Activated naive CD8-positive, alpha-beta T cell treated with anti-CD3 and anti-CD28 coated beads for 36 hours (primary cell): ENCODE measurements at places on chromosomes 2 and 18. TPM values are rescaled to one million over a fixed set of nuclear protein-coding genes. Genes with fewer than 3 reads are reported as not detected.

Gene CPO
- not detected for total RNA-seq

Gene FAM110C
- 0.14 TPM for total RNA-seq

Gene EVX2
- not detected for total RNA-seq

Gene RESP18
- not detected for total RNA-seq

Gene POTEJ
- total RNA-seq: not detected

Gene TMEM237
- total RNA-seq: 20.4 TPM

GRCh38 chr2:124970030-124970429 lies 944.9 kb downstream of the CNTNAP5 start:
- no peaks in the 10 kb centered on the region for H3K27me3 ChIP-seq
- no peaks in the 10 kb centered on the region for H3K36me3 ChIP-seq
- DNase-seq: no peak
- H3K27ac ChIP-seq: no peak overlapping the region

DNA sequence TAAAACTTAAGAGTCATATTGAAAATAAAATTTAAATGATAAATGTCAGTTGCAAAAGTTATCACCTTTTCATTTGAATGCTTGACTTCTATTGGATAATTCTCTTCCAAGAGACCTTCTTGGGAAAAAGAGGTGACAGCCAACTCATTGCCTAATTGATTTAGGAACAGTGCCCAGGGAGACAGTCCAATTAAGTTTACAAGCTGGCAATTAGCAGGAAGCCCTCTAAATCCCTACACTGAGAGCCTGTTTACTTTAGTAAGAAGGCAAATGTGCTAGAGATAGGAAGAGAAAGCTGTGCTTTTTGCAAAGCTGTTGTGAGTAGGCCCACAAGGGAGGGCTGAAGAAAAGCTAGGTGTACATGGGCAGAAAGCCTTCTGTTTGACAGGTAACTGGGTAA lies 189.1 kb downstream of the WDPCP start:
- H3K4me1 ChIP-seq: no peaks in the 10 kb centered on the region
- no peak overlapping the region for H3K27ac ChIP-seq
- H3K4me3 ChIP-seq: no peak overlapping the region
- peaks cover 32% of the 10 kb centered on the region for H3K36me3 ChIP-seq

GRCh38 chr2:39359453-39360038 lies 77.5 kb downstream of the MAP4K3 start:
- peaks cover 40% of the 10 kb centered on the region for H3K36me3 ChIP-seq
- no peak for DNase-seq
- H3K4me3 ChIP-seq: no peak overlapping the region
- H3K4me1 ChIP-seq: peaks cover 6% of the 10 kb centered on the region
- H3K27ac ChIP-seq: no peak overlapping the region

DNA sequence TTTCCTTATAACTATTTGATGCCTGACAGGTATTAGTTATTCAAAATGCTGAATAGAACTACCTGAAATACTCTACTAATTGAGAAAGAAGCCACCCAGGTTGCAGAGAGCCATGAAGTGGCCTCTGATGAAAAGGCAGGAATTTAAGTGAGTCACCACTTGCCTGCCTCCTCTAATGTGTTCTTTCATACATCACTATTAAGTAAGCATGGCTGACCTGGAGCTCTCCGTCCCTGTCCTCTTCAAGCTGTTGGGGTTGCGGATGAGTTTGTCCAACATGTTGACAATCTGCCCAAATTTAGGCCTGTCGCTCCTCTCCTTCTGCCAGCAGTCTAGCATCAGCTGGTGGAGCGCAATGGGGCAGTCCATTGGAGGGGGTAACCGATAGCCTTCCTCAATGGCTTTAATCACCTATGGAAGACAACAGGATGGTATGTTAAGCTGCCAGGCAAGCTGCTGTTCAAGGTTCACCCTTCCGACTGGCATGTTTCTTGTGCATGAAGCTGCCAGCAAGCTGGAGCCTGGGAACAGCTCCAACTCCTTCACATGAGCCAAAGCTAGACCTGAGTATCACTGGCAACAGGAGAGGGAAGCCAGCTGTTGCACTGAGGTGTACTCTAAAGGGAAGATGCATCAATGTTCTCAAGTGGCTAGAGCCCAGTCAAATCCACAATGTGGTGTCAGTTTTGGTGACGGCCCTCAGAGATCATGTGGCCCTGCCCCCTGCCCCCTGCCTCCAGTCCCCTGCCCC lies 142.2 kb downstream of the EPHA4 start:
- H3K27ac ChIP-seq: no peak overlapping the region
- H3K4me3 ChIP-seq: no peak overlapping the region
- DNase-seq: no peak
- no peaks in the 10 kb centered on the region for H3K27me3 ChIP-seq
- no peaks in the 10 kb centered on the region for H3K36me3 ChIP-seq

GRCh38 chr2:63880625-63881024 lies 38.9 kb downstream of the UGP2 start:
- peaks cover 22% of the 10 kb centered on the region for H3K36me3 ChIP-seq
- peaks cover 31% of the 10 kb centered on the region for H3K4me1 ChIP-seq
- no peaks in the 10 kb centered on the region for H3K27me3 ChIP-seq
- DNase-seq: no peak

DNA sequence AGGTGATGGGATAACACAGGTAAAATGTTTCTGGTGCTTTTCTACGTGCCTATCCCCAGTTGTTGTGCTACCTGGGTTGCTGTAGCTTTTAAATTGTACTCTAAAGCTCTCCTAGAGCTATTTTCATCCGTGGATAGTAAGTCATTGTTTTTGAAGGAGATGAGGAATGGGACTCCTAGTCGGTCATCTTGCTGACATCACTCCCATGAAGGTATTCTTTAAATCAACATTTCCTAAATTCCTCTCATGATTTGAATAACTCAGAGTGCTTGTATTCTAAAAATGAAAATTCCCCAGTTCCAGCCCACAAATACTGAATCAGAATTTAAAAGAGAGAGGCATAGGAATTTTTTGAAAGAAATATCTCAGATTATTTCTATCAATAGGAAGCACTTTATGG lies 44.3 kb downstream of the CCDC148 start:
- no peak overlapping the region for H3K27ac ChIP-seq
- peaks cover 18% of the 10 kb centered on the region for H3K27me3 ChIP-seq
- H3K36me3 ChIP-seq: peaks cover 3% of the 10 kb centered on the region
- DNase-seq: no peak

DNA sequence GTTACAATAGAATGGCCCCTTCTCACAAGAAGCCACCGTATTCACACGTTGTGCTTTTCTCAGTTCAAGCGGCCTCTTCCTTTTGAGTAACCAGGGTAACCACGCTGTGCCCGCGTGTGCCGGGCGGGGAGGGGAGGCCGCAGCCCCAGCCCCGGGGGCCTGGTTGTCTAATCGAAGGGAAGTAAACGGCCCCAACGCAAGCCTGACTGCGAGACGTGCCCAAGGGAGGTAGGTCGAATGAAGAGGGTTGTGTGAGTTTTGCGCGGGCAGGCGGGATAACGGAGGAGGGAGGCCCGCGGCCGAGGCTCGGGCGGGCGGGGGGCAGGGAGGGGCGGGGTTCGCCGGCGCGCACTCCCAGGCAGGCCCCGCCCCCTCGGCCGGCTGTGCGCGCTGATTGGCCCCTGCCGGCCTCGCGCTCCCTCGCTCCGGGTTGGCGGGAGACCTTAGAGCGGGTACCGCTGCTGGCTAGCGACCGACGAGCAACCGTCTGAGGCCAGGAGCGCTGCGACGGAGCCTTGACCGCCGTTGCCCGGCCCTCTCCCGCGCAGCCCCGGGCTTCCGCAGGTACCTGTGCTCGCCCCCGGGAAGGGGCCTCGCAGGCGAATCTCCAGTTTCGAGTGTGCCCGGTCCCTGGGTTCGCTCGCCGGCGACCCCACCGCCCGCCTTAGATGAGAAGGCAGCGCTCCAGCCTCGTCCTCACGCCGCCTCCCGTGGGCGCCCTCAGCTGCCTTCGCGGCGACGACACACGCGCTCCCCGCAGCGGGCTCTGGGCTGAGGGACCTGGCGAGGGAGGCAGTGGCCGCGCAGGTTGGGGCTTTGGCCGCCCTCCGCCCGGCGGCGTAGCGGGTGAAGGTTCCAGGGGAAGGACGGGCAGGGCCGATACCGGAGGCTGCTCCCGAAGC lies at the start of gene SPDYA:
Gene SPDYA (plus strand): TSS at position 451 of the 902 bp plus-strand sequence. CDS start 5,181 bp downstream, outside the sequence.
- peaks cover 11% of the 10 kb centered on the region for H3K36me3 ChIP-seq
- DNase-seq: peak; percentile 85
- peaks cover 7% of the 10 kb centered on the region for H3K27me3 ChIP-seq
- peaks cover 11% of the 10 kb centered on the region for H3K4me1 ChIP-seq
- peak within 1 kb of the TSS; percentile 69 for H3K4me3 ChIP-seq
- peak within 1 kb of the TSS; percentile 48 for H3K27ac ChIP-seq

GRCh38 chr2:213726101-213726500 lies 441.8 kb downstream of the SPAG16 start:
- H3K4me1 ChIP-seq: no peaks in the 10 kb centered on the region
- no peaks in the 10 kb centered on the region for H3K36me3 ChIP-seq
- H3K4me3 ChIP-seq: no peak overlapping the region
- H3K27ac ChIP-seq: no peak overlapping the region
- DNase-seq: no peak

DNA sequence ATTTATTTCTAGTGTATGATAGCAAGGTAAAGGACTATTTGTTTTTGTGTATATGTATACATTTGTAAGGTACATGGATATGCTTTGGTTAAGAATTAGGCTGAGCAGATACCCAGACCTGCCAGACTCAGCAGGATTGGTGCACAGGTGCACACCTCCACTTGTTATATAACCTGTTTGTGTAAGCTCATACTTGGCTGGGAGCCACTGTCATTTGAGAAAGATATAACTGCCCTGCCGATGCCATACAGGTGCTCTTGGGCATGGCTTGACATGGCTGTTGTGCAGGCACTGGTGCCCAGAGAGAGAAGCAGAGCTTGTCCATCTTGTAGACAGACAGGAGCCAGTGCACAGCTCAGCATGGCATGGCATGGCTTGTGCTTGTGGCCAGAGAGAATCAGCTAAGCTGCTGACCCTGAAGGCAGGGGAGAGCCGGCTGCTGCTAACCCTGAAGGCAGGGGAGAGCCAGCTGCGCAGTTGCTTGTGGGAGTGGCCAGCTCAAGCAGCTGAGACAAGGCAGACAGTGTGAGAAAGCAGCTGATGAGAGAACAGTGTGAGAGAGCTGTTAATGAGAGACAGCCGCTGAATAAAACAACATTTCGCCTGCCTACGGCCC lies 136.5 kb downstream of the RNF144A start:
- H3K27me3 ChIP-seq: no peaks in the 10 kb centered on the region
- no peak for DNase-seq
- peaks cover 23% of the 10 kb centered on the region for H3K36me3 ChIP-seq
- H3K4me3 ChIP-seq: no peak overlapping the region

GRCh38 chr2:225400060-225400511 lies 576 bp downstream of the NYAP2 start:
- H3K36me3 ChIP-seq: no peaks in the 10 kb centered on the region
- H3K4me1 ChIP-seq: no peaks in the 10 kb centered on the region
- H3K27me3 ChIP-seq: peaks cover 36% of the 10 kb centered on the region

- H3K36me3 ChIP-seq: no peaks in the 10 kb centered on the region
- no peaks in the 10 kb centered on the region for H3K4me1 ChIP-seq
- DNase-seq: no peak
- no peak overlapping the region for H3K27ac ChIP-seq
- H3K27me3 ChIP-seq: peaks cover 17% of the 10 kb centered on the region
Observed at GRCh38 chr2:71291398-71291797, 40.2 kb upstream of the ZNF638 start.

DNA sequence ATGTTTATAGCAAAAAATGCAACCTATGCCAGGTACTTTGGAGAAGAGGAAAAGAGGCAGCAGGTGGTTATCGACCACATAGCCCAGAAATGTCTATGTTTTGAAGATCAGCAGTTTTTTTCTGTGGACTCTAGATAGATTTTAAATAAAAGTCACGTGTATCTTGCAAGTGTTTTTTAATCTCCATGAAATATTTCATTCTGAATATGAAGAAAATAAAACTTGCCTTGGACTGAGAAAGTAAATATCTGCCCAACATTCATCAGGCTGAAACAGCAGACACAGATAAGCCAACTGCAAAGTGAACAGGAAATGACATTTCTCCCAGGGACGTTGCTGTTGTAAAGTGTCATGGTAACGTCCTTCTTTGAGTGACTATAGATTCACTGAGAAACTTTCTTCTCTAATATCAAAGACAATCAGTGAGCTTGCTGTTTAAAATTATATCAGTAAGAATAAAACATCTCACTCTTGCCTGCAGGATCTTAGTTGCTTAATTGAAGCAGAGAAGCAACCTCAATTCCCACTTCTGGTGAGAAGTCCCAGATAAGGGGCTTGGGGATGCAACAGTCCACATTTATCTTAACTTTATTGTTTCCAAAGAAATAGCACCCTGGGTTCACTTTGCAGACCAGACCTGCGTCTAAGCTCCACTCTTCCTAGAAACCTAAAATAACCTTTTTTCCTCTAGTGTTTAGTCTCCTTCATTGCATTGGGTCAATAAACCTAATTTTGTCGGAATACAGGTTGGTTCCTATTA lies 6.3 kb downstream of the MYOM1 start:
- no peaks in the 10 kb centered on the region for H3K36me3 ChIP-seq
- no peak overlapping the region for H3K27ac ChIP-seq
- DNase-seq: no peak
- no peak overlapping the region for H3K4me3 ChIP-seq
- no peaks in the 10 kb centered on the region for H3K27me3 ChIP-seq

- DNase-seq: no peak
- H3K27me3 ChIP-seq: no peaks in the 10 kb centered on the region
- H3K4me3 ChIP-seq: no peak overlapping the region
- no peaks in the 10 kb centered on the region for H3K36me3 ChIP-seq
- H3K27ac ChIP-seq: no peak overlapping the region
- no peaks in the 10 kb centered on the region for H3K4me1 ChIP-seq
Observed at GRCh38 chr2:26008851-26009566, 24.9 kb upstream of the RAB10 start.

DNA sequence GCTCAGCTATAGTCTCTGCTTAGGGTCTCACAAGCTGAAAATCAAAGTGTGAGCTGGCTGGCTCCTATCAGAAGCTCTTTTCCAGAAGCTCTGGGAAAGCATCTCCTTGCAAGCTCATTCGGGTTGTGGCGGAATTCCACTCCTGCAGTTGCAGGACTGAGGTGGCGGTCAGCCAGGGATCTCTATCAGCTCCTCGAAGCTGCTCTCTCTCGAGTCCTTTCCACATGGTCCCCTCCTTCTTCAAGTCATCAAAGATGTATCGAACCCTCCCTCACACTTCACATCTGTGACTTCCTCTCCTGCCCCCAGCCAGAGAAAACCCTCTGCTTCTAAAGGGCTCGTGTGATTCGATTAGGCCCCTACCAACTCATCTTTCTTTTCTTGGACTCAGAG lies 141.7 kb downstream of the ZFP36L2 start:
- H3K4me3 ChIP-seq: no peak overlapping the region
- no peak overlapping the region for H3K27ac ChIP-seq
- peaks cover 9% of the 10 kb centered on the region for H3K4me1 ChIP-seq
- H3K36me3 ChIP-seq: peaks cover under 1% of the 10 kb centered on the region
- no peak for DNase-seq
- H3K27me3 ChIP-seq: no peaks in the 10 kb centered on the region
